ENCODE measurements at places on chromosomes 4 and X. TPM values are rescaled to one million over a fixed set of nuclear protein-coding genes. Genes with fewer than 3 reads are reported as not detected.

DNA sequence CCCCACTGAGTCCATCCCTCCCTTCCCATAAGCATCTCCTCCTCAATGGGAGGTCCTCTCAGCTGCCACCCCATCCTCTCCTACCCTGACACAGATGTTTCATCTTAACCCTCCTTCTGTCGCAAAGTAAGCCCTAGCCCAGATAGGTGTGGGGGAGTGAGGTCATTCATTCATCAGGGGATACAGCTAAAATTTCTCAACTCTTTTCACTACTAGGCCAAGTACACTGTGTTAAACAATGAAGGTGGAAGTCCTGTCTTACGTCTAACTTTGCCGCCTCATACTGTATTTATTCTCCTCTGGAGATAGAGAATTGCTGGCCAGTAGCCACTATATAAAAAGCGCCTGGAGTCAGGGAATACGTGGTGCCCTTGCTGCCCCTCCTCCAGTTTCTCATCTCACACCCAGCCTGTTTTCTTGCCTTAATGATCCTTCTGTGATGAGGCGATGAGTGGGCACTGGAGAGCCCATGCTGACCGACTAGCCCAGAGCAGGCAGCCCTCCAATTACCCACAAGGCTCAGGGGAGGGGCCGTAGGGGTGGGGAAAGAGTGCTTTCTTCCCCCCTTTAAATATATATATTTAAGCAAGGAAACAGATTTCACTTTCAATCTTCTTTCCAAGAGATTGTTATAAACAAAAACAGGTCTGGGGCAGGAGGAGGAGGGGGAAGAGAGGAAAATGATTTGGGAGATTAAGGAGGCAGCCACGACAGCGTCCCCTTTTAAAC is 149.5 kb downstream of the PJA1 start:
- peak; percentile 23 for DNase-seq

DNA sequence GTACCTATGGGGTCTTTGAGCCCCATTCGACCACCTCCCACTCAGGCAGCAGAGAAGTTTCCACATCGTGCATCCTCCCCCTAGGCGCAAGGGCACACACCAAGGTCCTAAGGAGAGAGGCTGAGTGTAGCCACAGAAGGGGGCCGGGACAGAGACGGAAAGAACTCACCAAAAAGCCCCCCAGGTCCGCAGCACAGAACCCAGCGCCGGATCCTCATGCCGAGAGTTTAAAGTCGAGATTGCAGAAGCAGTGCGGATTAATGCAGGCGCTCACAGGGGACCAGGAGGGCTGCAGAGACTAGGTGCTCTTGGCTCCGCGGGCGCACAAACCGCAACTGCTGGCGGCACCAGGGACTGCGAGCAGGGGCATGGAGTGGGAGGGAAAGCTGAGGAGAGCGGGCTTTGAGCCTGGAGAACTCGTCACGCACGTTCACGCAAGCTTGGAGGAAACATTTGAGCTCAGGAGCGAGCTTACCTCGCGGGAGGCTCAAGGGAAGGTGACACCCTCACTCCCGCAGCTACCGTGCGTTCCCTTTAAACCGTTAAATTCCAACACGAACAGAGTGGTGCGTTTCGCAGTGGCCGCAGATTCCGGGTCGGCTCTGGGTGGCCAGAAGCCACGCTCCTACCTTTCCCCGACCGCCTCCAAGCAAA is 8.5 kb downstream of the NKX3-2 start:
- no peak for DNase-seq

PPM1K gene
- 1.3 TPM for total RNA-seq

- no peak for DNase-seq
These were observed 14.9 kb upstream of the ADD1 start for GRCh38 chr4:2828758-2829181.

PRICKLE3 gene
- total RNA-seq, result 8.3 TPM

GRCh38 chr4:39910064-39910463 is 67.6 kb downstream of the PDS5A start:
- no peak for DNase-seq

GRCh38 chr4:2762048-2762447 is 5.9 kb upstream of the TNIP2 start:
- DNase-seq, result no peak

- no peak for DNase-seq
These were observed 37.8 kb downstream of the UCHL1 start for GRCh38 chr4:41294445-41295062.

- DNase-seq, result no peak
These were observed 937.6 kb upstream of the SLIT2 start for GRCh38 chr4:19314116-19314515.

DNA sequence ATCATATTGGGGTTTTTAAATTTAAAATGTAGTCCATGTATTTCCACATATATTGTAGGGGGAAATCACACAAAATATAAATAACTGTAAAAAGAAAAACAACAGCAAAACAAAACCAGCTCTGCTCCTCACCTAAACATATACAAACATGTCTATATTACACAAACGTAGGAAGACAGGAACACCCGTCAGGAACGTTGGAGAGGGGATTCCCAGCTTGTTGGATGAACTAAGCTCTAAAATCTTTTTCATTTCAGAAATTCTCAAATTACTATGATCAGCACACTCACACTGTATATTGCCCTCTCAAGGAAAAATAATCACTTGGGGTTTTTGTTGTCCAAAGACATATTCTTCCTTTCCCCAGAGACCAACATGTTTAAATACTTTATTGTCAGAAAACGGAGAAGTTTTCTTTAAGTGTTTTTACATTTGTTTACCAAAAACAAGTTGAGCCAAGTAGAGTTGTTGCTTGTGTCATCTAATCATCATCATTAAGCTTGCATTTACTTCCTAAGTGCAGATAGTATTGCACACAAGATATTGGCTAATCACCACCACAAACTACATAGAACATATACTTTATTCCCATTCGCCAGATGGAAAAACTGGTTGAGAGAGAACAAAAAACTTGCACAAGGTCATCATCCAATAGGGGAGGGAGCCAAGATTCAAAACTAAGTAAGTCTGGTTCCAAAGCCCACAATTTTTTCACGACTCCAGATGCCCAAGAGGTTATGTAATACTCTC is 2.4 kb upstream of the TLR10 start:
- no peak for DNase-seq

DNA sequence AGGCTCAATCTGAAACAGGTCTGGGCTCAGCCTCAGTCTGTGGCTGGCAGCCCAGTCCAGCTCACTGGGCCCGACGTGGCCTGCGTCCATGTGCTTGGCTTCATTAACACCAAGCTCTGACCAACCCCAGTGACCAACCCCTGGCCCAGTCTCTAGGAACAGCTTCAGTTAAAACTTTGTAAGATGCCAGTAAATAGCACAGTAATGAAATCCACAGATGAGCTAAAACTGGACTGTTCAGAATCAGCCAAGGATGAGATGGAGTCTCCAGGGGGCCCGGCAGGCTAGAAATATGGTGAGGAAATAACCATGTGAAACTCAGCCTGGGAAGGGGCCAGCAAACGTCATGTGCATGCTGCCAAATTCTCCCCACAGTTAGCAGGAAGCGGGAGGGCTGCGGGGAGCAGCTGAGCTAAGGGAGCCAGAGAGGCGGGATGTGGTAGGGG is 37.1 kb upstream of the XPNPEP2 start:
- peak; percentile 88 for DNase-seq

CT45A3 gene
- not detected for total RNA-seq

- DNase-seq, result peak; percentile 81
These were observed 172.7 kb downstream of the GPM6A start for GRCh38 chr4:175639346-175639745.

DNA sequence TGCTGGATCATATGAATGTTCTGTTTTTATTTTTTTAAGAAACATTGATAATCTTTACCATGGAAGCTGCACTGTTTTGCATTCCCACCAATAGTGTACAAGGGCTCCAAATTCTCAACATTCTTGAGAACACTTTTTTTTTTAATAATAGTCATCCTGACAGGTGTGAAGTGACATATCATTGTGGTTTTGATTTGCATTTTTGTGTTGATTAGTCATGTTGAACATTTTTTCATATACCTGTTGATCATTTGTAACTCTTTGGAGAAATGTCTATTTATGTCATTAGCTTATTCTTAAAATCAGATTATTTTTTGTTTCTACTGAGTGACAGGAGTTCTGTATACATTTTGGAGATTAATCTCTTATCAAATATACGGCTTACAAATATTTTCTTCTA is 408.5 kb downstream of the GLUD2 start:
- no peak for DNase-seq

GRCh38 chrX:13647709-13648212 is 5.2 kb upstream of the TCEANC start:
- no peak for DNase-seq

MAGED4B gene
- total RNA-seq, result 12.8 TPM

- DNase-seq, result no peak
These were observed 307.1 kb downstream of the TEX13A start for GRCh38 chrX:104913348-104913747.

BMP15 gene
- not detected for total RNA-seq

- no peak for DNase-seq
These were observed 1.5 kb downstream of the RADX start for GRCh38 chrX:106613277-106613676.

P2RY8 gene
- total RNA-seq, result not detected

XAGE2 gene
- total RNA-seq, result not detected

GRCh38 chr4:183422962-183423631 is 21.3 kb upstream of the CDKN2AIP start:
- peak; percentile 9 for DNase-seq
